Testis (tissue), 5 donors: ENCODE measurements at places on chromosomes 6 and 20. TPM values are rescaled to one million over a fixed set of nuclear protein-coding genes. Genes with fewer than 3 reads are reported as not detected.

The C6orf58 gene
- polyA plus RNA-seq, result 3.0 TPM

The HMGN3 gene
- polyA plus RNA-seq, result 132 TPM

The NRSN1 gene
- 0.42 TPM for polyA plus RNA-seq

The SNX21 gene
- polyA plus RNA-seq, result 23.9 TPM

The GGTLC1 gene
- polyA plus RNA-seq, result 20.7 TPM

The LPA gene
- 0.28 TPM for polyA plus RNA-seq

The FKBP1C gene
- not detected for polyA plus RNA-seq

The FYN gene
- 74.0 TPM for polyA plus RNA-seq

The LTA gene
- polyA plus RNA-seq, result 2.0 TPM

The SUMO4 gene
- not detected for polyA plus RNA-seq

The DPPA5 gene
- polyA plus RNA-seq, result 1.7 TPM

The POPDC3 gene
- 13.8 TPM for polyA plus RNA-seq

- no peak for DNase-seq
Observed at GRCh38 chr6:5995658-5995948, 11.1 kb downstream of the NRN1 start.

DNA sequence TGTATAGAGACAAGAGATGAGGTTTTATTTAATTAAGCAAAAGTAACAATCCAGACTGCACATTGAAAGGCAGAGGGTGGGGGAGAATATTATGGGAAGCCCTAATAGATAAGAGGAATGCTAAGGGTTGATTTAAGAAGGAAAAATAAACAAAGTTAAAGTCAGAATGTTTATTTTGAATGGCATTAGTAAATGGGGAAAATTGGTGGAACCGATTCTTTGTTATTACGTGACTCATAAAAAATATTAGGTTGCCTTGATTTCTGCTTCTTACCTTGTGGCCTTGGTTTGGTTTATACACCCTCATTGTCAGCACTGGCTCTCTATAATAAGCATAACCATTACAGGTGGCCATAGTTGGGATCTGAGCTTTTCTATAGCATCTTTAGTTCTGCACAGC is 674.8 kb upstream of the CITED2 start:
- no peak for DNase-seq

- DNase-seq, result no peak
Observed at GRCh38 chr6:11275598-11275997, 43.1 kb upstream of the NEDD9 start.

- no peak for DNase-seq
Observed at GRCh38 chr6:14001329-14002012, 76.7 kb downstream of the RNF182 start.

DNA sequence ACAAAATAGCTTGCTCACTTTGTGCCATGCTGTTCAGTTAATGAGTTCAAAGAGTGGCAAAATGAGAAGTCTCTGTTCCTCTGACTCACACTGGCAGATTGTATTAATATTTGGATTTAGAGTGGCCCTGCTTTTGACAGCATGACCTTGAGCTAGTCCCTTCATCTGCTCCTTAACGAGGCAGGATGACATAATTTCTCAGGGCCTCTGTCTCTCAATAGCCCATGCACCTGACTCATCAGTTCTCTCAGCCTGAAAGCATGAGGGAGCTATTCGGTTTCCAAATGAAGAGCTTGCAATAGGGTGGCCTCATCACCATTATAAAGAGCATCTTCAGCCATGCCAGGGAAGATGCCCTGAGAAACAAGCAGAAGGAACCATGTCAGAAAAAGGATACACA is 38.2 kb downstream of the CAP2 start:
- no peak for DNase-seq

GRCh38 chr6:168029459-168030217 is 32.2 kb downstream of the KIF25 start:
- no peak for DNase-seq

GRCh38 chr20:35629427-35630145 is 14.0 kb downstream of the SPAG4 start:
- no peak for DNase-seq

DNA sequence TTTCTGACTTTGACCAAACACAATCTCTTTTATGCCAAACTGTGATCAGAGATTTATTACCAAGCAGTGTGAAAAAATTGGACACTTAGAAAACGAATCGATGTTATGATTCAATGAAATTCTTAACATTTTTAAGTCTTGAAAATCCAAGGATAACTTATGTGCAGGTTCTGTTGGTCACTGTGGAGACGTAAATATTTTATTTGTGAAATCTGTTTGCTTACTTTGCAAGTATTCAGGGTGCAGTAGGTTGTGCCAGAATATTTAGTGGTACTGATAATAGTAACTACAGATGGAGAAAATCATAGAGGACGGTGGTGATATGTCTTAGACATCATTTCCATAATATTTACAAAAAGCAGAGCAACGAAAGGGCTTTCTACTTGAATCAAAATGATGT is 97.3 kb downstream of the BMP2 start:
- no peak for DNase-seq

DNA sequence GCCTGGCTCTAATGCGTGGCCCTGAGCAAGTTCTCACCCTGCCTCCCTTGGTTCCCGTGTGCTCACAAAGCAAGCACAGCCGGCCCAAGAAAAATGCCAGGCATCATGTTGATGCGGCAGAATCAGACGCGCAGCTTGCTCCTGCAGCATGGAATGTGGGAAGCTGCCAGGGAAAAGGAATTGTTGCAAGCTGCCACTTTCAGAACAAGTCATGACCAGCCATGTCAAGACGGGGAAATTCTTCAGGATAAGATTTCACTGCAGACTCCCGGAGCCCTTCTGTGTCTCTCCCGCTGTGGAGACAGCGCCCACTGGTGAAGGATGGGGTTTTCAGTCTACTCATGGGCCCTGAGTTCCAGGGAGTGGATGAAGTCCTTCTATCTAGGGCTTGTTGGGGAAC is 4.6 kb downstream of the DACT2 start:
- peak; percentile 65 for DNase-seq

DNA sequence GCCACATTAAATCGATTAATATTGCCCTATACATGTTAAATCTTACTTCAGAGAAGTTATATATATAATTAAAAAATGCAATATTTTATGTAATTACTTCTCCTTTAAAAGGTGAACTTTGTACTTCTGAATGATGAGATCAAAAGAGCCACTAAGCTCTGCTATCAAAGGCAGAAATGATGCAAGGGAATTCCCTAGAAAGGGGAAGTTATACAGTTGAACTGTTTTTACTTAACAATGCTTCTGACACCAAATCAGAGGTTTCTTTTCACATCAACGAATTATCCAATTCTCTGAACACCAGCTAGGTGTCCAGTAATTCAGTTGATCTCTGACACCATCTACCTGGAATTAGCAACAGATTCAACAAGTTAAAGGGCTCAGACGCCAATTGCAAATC is 319.9 kb upstream of the TSHZ2 start:
- no peak for DNase-seq

DNA sequence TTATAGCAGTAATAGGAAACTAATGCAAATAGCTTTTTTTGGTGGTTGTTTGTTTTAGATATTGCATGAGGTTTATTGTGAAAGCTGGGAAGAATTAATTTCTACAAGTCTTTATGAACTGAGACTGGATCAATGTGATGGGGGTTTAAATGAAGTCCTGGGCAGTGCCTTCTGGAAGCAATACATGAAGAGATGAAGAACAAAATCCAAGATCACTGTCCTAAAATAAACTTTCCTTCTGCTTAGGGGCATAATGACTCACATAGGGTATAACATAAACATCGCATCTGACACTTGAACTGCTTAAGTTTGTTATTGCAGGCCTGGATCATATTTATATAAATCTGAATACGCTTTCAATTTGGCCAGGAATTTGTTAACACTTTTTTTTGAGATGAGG is 20.9 kb upstream of the SHLD1 start:
- no peak for DNase-seq

DNA sequence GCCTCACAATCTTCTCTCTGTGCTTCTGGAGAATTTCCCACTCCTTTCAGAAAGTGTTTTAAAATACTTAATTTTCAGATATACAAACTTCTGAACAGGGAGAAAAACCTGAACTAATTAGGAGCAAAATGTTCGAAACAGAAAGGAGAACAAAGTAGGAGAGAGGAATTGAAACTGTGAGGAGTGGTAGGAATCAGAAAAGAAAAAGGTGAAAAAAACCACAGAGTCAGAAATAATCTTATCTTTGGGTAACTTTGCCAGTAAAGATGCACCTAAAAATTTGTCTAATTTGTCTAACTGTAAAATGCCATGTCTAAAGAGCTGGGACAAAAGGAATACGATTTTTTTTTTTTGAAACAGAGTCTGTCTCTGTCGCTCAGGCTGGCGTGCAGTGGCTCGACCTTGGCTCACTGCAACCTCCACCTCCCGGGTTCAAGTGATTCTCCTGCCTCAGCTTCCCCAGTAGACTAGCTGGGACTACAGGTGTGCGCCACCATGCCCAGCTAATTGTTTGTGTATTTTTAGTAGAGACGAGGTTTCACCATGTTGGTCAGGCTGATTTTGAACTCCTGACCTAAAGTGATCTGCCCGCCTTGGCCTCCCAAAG is 4.7 kb upstream of the RIPOR2 start:
- no peak for DNase-seq

DNA sequence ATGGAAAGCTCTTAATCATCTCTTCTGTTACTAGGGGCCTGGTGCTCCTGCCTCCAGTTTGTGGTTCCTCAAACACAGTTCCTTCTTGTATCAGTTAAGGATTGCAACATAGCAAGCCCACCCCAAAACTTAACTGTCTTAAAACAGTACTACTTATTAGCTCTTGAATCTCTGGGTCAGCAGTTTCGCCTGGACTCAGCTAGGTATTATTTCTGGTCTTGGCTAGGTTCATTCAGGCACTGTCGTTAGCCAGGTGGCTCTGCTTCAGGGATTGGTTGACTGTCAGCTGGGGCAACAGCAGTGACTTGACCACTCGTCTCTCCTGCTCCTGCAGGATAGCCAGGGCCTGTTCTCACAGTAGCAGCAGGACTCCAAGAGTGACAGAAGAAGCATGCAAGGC is 30.0 kb upstream of the RALY start:
- no peak for DNase-seq

- no peak for DNase-seq
Observed at GRCh38 chr6:20364327-20364726, 37.4 kb upstream of the E2F3 start.

DNA sequence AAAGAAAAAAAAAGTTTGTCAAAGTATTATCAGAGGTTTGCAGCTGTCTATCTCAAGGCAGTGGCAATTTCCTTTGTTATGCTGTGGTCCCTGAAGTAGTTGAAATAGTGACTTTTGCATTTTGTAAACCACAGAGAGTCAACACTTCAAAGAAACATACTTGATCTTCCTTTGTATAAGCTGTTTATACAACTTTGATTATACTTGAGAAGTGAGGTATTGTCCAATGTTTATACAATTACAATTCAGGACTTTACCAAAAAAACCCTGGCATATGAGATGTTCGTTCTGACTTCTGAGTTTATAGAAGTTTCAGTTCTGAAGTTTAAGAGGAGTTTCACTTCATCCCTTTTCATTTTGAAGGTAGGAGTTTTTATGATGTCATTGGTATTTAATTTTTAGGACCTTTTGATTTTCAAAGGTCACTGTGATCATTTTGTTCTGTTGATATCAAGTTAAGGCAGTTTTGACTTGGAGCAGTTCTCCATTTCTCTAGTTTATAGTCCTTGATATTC is 4.0 kb downstream of the STK4 start:
- no peak for DNase-seq

DNA sequence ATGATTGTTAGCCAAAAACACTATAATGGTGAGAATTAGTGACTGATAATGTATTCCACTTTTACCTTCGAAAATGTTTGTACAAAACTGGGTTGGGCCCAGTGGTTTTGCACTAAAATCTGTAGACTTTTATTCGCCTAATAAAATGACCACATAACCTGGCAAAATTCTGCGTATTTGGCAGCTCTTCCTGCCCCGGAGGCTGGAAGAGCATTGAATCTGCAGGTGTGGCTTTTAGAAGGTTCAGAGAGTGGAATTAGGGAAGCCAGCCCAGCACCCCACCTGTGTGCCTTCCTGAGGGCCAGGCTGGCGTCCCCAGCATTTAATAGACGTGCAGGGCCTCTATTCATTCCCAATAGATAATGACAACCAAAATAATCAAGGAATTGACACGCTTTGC is 256.7 kb downstream of the UST start:
- DNase-seq, result no peak

GRCh38 chr6:47105469-47106178 is 63.5 kb upstream of the ADGRF1 start:
- DNase-seq, result no peak

DNA sequence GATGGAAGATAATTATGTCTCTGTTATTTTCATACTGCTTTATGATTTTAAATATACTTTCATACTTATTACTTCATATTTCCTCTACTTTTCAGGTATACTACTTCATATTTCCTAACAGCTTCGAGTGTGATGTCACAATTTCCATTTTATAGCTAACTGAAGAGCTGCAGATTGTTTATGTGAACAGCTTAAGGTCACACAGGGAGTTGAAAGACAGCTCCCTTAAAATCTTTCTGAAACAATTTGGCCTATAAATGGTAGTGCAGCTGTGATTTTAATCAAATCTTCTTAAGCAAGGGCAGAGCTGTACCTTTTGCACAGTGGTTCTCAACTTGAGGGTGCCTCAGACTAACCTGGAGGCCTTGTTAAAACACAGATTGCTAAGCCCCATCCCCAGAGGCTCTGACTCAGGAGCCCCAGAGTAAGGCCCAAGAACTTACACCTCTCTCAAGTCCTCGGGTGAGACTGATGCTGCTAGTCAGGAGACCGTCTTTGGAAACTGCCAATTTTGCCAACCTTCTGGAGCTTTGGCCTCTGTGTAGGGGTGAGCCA is 347.0 kb upstream of the HSF2 start:
- no peak for DNase-seq

GRCh38 chr6:6688951-6689350 is 100.4 kb downstream of the LY86 start:
- no peak for DNase-seq

GRCh38 chr6:107340881-107341280 is 118.5 kb downstream of the PDSS2 start:
- no peak for DNase-seq

DNA sequence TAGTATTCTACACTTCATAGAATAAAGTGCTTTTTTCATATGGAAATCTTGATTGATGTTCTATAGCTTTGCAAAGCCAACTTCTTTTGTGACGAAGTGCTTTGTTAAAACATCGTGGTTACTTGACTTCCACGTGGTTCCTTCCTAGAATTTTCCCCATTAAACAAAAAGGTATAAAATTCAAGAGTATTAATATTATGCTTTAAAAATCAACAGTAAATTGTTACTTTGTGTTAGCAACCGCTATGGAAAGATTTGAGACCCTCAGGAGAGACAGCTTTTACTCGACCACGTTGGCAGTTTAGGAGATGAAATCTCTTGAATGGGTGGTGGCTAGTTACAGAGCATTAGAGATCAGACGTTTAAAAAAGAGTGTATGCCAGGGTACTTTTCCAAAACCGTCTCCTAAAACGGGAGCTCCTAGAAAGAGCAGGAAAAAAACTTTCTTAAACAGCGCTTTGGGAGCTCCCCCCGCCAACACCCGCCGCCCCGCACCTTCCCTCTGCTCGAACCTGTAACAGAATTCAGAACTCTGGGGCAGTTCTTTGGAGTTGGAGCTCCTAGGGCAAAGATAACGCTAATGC is 920 bp downstream of the GJA1 start:
- peak; percentile 42 for DNase-seq
